ENCODE measurements at places on chromosomes 12 and 14. TPM values are rescaled to one million over a fixed set of nuclear protein-coding genes. Genes with fewer than 3 reads are reported as not detected.

KRT6A gene
- total RNA-seq = not detected

RARG gene
- total RNA-seq = 5.0 TPM

SLC39A5 gene
- not detected for total RNA-seq

TAS2R42 gene
- total RNA-seq = not detected

SDS gene
- total RNA-seq = not detected

CPM gene
- 0.94 TPM for total RNA-seq

KRT3 gene
- total RNA-seq = not detected

LTBP2 gene
- 0.94 TPM for total RNA-seq

ARL1 gene
- 43.5 TPM for total RNA-seq

OR4Q2 gene
- total RNA-seq = not detected

DCN gene
- 20.3 TPM for total RNA-seq

FGF23 gene
- not detected for total RNA-seq

GPR65 gene
- total RNA-seq = not detected

CARMIL3 gene
- total RNA-seq = 51.6 TPM

ADAM20 gene
- total RNA-seq = 9.4 TPM

PLEKHG7 gene
- total RNA-seq = not detected

LAG3 gene
- not detected for total RNA-seq

GPRC5D gene
- total RNA-seq = not detected

DDN gene
- total RNA-seq = 5.3 TPM

ZBTB1 gene
- total RNA-seq = 47.6 TPM
